ENCODE measurements at places on chromosomes 2 and 18.

DNA sequence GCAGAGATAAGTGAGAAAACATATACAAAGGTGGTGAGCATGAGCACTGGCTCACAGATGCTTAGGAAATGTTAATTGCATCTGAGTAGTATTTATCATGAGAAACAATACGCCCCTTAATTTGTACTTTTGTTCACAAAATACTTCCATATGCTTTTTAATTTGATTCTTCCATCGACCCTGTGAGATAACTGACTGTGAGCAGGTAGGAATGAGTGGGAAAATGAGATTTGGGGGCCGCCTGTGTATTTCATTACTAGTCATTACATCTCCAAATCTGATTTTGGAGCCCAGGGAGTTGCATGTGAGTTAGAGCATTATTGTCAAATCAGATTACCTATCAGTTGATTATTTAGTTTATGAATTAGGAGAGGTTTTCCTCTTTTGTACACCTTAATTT lies 36.7 kb upstream of the NPC1 start:
- no peak for DNase-seq

- DNase-seq = no peak
These were observed 157.6 kb upstream of the NDUFV2 start for GRCh38 chr18:8944871-8945245.

DNA sequence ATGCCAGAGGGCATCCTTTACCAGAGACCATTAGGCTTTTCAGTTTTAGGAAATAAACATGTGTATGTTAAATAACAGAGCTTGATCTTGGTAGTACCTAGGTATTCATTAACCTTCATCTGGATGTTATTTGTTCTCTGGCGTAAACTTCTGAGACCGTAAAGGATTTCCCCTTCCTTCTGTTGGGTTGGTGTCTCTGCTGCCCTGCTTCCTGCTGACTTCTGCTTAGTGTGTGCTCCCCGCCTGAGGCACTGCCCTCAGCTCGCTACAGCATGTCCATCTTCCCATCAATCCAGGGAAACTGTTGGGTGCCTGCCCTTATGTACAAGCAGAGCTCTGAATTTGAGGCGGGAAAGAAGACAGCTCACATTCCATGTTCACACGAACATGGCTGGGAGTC lies 177.9 kb downstream of the TPGS2 start:
- DNase-seq = no peak

DNA sequence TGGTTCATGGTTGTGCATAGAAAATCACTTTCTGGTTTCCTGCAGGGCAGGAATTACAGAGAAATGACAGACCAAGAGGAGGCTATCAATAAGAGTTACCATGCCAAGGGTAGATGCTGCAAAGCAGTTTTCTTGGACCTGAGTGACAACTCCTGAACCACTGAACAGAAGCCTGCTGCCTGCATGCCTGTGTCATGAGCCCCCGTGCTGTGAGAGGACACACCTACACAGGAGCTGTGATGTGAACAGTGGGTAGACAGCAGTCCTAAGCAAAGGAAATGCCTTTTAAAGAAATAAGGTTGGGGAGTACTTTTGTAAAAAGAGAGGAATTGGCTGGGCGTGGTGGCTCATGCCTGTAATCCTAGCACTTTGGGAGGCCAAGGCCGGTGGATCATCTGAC lies 54.2 kb upstream of the CREB1 start:
- no peak for DNase-seq

DNA sequence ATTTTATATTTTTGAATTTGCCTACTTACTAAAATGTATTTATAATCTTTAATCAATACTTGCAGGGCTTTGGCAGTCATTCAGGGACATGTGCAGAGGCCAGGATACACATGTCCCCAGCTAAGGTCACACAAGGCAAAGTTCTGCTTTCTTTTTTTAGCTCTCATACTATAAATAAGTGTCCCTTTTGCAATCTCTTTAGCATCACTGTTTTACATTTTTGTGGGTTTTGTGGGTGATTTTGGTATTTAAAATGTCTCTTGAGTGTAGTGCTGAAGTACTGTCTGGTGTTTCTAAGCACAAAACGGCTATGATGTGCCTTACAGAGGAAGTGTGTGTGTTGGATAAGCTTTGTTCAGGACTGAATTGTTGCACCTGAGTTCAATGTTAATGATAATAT lies 309.0 kb upstream of the GULP1 start:
- peak; percentile 91 for DNase-seq

GRCh38 chr2:163135256-163135655 lies 296.7 kb upstream of the KCNH7 start:
- DNase-seq = no peak

DNA sequence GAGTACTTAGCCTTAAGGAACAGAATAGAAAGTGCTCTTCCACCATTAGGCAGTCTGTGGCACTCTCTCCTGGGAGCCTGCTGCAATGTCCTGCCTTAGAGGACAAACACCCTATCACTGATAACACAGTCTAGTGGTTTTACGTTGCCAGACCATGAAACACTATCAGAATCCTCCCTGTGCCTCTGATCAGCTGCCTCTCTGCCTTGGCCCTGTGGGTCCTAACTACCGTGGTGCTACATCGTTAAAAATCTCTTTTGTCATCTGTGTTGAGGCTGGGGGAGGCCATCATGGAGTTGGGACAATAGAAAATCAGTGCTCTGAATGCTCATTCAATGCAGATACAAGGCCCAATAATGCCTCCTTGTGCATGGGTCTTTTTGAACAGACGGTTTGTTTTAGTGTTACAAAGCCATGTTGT lies 11.9 kb upstream of the APCDD1 start:
- DNase-seq = no peak

- DNase-seq = no peak
These were observed 47.6 kb downstream of the G6PC2 start for GRCh38 chr2:168948621-168949212.

DNA sequence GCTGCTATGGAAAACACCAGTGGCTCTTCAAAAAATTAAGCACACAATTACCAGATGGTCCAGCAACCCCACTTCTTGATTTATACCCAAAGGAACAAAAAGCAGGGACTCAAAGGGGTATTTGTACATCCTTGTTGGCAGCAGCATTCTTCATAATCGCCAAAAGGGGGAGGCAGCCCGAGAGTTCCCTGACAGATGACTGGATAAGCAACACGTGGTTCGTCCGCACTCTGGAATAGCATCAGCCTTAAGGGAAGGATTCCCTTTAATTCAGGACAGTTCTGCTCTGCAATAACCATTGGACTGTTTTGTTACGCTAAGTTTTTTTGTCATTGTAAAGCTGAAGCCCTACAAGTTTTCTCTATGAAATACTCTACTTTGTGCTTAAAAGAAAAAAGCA lies 76.7 kb upstream of the TWIST2 start:
- peak; percentile 24 for DNase-seq

GRCh38 chr2:228657807-228658402 lies 476.4 kb upstream of the SPHKAP start:
- DNase-seq = peak; percentile 45

DNA sequence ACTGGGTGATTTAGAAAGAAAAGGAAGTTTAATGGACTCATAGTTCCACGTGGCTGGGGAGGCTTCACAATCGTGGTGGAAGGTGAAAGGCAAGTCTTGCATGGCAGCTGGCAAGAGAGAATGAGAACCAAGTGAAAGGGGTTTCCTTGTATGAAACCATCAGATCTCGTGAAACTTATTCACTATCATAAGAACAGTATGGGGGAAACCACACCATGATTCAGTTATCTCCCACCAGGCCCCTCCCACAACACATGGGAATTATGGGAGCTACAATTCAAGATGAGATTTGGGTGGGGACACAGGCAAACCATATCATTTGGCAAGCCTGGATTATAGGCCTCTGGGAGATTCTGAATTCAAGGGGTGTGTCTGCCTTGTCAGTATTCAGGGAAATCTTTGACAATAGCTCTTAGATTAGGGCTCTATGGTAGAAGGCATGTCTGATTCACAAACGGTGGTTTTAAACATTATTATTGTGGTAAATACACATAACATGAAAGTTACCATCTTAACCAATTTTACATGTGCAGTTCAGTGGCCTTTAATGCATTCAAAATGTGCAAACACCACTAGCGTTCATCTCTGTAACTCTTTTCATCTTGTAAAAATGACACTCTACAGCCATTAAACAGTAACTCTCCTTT lies 15.3 kb upstream of the PLB1 start:
- DNase-seq = no peak

DNA sequence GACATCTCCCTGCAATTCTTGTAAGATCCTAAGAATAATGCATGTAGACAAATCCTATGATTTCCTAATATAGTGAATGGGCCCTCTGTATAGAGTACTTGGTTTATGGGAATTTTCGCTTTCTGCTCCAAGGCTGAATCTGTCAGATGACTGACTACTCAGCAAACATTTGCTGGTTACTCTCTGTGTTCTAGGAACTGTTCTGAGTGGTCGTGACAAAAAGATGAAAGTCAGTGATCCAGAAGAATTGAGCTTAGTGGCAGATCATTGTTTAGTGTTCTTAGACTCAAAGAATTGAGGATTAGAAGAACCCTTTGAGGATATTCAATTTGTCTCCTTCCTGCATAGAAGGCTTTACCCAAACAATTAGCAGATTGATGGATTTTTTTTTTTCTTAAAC lies 10.0 kb downstream of the XRCC5 start:
- no peak for DNase-seq

- peak; percentile 47 for DNase-seq
These were observed 141.2 kb upstream of the CTAGE1 start for GRCh38 chr18:22558945-22559385.

DNA sequence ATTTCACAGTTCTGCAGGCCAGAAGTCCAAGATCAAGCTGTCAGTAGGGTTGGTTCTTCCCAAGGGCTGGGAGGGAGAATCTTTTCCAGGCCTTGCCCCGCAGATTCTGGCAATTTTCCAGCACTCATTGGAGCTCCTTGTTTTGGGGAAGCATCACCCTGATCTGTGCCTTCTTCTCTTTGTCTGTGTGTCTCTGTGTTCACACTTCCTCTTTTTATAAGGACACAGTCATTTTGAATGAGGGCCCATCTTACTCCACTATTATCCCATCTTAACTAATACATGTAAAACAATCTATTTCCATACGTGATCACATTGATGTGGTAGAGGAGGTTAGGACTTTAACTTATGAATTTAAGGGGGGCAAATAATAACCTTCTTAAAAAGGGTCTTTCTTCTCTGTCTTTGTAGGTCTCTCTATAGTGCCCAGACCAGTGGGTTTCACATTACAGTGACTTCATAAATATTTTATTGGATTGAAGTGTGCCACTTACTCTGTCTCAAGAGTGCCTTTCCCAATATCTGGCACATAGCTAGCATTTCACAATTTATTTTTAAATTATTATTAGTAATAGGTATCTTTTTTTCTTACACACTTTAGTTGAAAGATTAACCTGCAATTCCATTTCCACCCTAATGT lies 68.9 kb upstream of the CBLN2 start:
- DNase-seq = no peak

- DNase-seq = no peak
These were observed 53.8 kb downstream of the LRPPRC start for GRCh38 chr2:43941966-43942365.

GRCh38 chr2:152500772-152501171 lies 165.8 kb downstream of the FMNL2 start:
- no peak for DNase-seq

- DNase-seq = no peak
These were observed 154.6 kb downstream of the LOXHD1 start for GRCh38 chr18:46502444-46502843.

GRCh38 chr18:61735564-61736102 lies 157.2 kb downstream of the RNF152 start:
- no peak for DNase-seq

GRCh38 chr18:7000484-7001096 lies 117.0 kb downstream of the LAMA1 start:
- DNase-seq = peak; percentile 33

DNA sequence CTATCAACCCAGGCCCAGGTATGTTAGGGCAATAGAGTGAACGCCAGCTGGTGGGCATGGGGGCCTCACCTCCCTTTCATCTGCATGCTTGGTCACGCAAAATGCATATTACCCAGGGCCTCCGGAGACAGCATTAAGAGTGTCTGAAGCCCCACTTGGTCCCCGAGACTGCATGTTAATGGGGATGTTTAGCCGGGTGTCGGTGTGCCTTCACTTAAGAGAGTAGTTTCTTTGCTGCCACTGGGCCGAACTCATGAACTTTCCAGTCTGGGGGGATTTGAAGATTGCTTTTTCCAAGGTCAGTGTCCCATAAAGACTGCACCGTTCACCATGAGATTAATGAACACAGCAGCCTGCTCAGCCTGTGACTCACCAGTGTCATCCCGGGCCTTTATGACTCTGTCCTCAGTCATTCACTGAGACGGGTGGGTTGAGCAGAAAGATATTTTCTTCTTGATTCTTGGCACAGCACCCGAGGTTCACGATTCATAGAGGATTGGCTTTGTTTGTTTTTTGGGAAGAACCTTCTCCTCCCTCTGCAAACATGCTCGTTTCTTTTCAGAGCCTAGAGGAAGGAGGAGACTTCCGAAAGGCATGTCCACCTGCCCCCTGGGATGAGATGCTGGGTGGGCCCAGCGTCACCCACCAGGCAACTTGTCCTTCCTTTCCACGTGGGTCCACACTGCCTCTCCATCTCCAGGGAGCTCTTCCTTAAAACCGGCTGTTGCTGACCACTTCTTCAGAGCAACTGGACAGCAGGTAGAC lies 199.1 kb downstream of the GLI2 start:
- DNase-seq = peak; percentile 96

- DNase-seq = peak; percentile 58
These were observed 50.0 kb downstream of the GPD2 start for GRCh38 chr2:156486147-156486546.

- peak; percentile 31 for DNase-seq
These were observed 263.9 kb downstream of the FIGN start for GRCh38 chr2:163471947-163472346.

GRCh38 chr2:69493268-69493667 lies 56.0 kb upstream of the NFU1 start:
- DNase-seq = no peak

GRCh38 chr2:70941701-70942100 lies 6.0 kb downstream of the ATP6V1B1 start:
- no peak for DNase-seq

- peak; percentile 93 for DNase-seq
These were observed 19.6 kb upstream of the SERPINB11 start for GRCh38 chr18:63683152-63683551.

DNA sequence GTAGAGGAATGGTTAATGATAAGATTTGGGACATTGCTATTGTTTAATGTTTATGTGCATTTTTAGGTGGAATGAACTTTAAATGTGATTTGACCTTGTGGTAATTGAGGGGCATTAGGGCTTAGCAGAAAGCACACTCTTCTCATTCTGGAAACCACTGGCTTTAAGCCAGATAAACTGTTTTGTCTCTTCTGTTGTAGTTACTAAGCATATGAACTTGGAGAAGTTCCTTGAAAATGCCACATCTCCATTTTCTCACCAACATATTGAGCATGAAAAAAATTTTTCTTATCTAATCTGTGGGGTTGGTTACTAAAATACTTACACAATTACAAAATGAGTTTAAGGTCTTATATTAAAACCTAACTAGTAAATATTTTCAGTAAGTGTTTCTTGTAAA lies 70.8 kb upstream of the FSHR start:
- no peak for DNase-seq

- DNase-seq = peak; percentile 72
These were observed 20.4 kb downstream of the GPD2 start for GRCh38 chr2:156456616-156457015.

GRCh38 chr2:7976206-7976605 lies 705.6 kb upstream of the ID2 start:
- DNase-seq = no peak

GRCh38 chr2:208671284-208671683 lies 264.7 kb downstream of the PTH2R start:
- no peak for DNase-seq

All from fibroblast of skin of abdomen (primary cell).